Islet precursor cell (in vitro differentiated cells): ENCODE measurements at places on chromosomes 6 and 20.

DNA sequence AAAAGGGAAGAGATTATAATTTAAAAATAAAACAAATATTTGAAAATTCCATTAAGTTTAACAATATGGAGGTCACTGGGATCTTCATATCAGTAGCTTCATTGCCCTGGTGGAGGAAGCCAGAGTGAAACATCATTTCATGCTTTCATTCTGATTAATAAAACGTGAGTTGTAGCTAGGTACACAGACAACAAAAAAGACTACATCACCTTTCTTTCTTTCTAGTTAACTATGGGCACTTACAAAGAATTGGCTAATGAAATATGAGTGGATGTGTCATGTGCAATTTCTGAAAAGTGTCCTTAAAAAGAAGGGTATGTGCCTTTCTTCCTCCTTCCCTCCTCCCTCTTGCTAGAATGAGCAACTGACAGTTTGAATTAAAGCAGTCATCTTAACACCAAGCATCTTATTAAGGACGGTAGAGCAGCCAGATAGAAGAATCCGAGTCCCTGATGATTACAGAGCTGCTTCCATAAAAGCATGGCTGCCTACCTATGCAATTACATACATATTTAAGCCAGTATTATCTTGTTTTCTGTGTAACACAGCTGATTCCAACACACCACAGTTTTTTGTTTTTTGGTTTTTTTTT is 3.4 kb downstream of the SERAC1 start:
- DNase-seq = no peak

- DNase-seq = no peak
These were observed 50.1 kb upstream of the RNF24 start for GRCh38 chr20:4065391-4065844.

- DNase-seq = no peak
These were observed 72.1 kb downstream of the RSPO3 start for GRCh38 chr6:127190552-127190951.

GRCh38 chr6:3549314-3549940 is 92.6 kb upstream of the SLC22A23 start:
- DNase-seq = peak; percentile 15

GRCh38 chr6:144894240-144894639 is 609.1 kb downstream of the UTRN start:
- no peak for DNase-seq

GRCh38 chr6:115441651-115442050 is 619.0 kb downstream of the FRK start:
- DNase-seq = no peak

DNA sequence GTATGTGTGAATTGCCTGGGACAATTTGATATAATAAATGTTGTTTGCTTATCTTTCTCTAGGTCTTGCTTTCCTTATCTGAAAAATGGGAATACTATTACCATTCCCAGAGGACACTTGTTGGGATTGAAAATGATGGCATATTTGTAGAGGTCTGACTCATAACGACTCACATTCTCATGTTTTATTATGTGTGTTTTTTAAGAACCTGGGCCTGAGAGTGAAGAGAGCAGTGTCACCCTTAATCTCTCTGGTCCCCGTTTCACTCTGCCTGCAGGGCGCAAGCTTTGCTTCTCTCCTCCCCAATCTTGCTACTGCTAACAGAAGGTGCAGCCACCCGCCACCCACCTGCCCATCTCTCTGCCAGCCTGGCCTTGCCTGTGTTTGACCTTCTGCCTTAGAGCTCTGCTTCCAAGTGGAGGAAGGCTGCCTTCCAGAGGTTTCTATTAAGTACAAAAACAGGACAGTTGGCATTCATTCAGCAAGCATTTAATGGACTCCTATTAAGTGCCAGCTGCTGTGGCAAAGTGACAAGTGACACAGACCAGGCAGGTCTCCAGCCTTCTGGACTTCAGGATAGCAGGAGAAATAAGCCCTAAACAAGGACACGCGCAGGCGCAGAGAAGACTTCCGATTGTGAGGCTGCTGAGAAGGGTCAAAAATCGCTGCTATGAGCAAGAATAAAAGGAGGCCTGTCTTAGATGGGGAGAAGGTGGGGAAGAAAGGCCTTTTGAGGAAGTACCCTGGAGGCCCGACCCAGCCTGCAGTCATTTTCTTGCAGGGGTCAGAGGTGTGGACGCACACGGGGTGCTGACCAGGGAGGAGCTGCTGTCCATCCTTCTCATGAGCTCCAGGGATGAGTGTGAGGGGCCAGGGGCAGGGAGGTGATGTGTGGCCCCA is 112.5 kb downstream of the JPH2 start:
- DNase-seq = peak; percentile 52
